Stimulated activated CD4-positive, alpha-beta T cell treated with anti-CD3 and anti-CD28 coated beads, Interleukin-2, amount 100 ng/mL, for 24 hours (primary cell): ENCODE measurements at places on chromosomes 12 and 14.

DNA sequence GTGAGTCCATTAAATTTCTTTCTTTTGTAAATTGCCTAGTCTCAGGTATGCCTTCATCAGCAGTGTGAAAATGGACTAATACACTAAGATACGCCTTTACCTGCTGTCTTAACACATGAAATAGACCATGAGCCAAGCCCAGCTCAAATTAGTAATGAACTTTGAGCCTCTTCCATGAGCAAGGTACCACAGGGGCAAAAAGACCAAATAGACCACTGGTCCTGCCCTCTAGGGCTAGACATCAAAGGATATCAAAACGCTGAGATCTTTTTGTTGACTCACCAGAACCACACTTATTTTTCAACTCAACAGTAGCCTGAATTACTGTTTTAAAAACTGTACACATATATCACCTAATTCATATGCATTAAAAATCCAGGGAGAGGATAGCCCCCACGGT, 137.5 kb upstream of the NOS1 start:
- no peak for DNase-seq

DNA sequence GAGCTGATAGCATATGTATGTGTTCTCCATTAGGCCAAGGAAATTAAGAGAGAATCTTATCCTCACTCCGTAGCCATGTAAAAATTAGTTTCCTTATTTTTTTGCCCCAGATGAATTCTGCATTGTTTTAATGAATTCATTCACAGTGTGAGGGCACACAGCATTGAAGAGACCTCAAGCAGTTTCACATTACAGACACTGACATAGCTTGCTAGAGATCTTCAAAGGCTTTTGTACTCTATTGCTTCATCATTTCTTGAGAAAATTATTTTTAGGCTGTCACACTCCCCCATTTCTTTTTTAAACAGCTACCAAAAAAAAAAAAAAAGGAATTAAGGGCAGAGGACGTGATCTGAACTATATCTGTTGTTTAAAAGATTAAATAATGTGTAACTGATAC, 251.1 kb downstream of the BCAT1 start:
- DNase-seq, result no peak

DNA sequence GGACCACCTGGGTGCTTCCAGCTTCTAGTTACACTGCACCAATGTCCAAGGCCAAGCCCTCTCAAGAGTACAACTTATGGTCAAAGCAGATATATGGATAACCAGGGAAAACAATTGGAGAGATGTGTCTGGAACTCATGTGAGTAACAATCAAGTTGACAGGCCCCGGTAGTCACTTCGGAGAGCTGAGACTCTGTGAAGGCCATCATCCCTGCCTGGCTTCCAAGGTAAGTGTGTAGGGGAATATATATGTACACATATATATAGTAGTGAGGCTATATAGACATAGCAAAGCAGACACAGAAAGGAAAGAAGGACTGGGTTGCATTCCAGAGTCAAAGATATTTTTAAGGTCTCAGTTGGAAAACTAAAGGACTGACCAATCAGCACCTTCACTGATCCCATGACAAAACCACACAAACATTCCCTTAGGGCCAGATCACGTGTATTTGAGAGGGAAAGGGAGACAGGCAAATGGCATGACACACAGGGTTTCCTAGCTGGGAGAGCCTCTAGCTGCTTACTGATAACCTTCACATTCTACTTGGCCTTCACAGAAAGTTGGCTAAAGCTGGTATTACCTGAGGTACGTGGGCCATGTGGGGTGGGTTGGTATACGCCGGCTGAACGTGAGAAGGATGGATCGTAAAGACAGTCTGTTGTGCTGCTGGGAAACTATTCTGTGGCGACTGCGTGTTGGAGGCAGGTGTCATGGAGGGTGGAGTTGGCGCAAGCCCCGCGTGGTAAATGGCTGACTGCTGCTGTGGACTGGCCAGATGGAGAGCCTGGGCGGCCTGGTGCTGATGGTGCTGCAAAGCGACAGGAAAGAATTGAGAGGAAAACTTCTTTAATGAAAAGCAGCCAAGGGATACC, 50.0 kb downstream of the SH2B3 start:
- DNase-seq, result no peak

DNA sequence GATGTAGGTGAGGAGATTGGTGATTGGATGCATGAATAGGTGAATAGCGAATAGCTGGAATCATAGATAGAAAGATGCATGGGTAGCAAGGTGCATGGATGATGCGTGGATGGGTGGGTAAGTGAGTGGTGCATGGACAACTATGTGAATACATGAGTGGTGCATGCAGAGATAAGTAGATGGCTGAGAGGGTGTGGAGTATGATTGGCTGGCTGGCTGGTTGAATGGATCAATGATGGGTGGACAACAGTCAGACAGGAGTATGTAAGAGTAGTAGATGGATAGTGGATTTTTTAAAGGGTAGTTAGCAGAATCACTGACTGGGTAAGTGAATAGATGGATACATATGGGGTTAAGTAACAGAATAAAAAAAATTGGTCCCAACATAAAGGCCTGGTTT, 33.9 kb downstream of the SERPINA3 start:
- DNase-seq, result no peak

- DNase-seq, result no peak
Measured at GRCh38 chr14:87434011-87434410, 559.0 kb downstream of the GALC start.

- DNase-seq, result no peak
Measured at GRCh38 chr12:83461336-83461935, 774.7 kb downstream of the TMTC2 start.

DNA sequence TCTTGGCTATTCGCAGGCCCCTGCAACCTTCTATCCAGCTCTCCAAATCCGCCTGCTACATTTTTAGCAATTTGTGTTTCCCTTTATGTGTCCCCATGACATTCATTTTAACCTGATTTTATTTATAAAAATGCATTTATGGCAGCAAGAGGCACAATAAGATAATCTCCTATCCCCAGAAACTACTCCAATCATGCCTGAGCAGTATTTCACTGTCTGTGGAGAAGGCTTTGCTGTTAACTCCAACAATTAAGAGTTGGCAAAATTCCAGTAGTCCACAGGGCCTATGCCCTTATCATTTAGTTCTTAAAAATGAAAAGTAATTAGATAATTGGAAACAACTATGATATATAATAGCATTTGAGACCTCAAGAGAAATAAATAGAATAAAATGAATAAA, 462.4 kb downstream of the TRHDE start:
- no peak for DNase-seq

DNA sequence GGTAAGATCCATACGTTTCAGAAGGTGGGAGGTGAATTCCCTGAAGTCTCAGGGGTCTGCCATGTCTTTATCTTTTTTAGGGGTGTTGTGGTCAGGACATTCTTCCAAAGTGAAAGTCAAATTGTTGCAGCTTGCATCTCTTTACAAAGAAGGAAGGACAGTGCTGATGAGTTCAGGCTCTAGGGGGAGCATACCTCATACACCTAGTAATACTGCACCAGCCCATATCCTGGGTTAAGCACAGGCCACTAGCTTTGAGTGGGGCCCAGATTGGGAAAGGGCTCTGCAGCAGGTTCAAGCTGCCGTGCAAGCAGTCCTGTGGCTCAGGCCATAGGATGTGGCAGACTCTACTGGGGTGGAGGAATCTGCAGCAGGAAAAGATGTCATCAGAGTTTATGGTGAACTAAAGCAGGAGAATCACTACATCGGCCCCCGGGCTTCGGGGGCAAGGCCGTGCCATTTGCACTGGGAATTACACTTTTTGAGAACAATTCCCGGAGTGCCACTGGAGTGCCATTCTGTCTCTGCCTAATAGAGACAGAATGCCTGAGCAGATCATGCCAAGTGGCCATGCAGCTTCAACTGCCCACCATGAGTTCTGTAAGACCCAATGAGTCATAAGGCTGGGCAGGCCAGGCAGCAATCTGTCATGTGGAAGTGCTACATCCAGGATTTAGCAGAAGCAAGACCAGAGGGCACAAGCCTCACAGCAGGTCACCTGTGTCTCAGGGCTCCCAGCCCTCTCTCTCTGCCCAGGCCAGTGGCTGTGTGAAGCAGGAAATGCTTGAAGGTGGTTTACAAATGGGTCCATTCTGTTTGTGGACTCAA, 32.3 kb downstream of the DIO3 start:
- DNase-seq, result no peak

- no peak for DNase-seq
Measured at GRCh38 chr12:114026805-114027204, 60.7 kb upstream of the RBM19 start.

- DNase-seq, result no peak
Measured at GRCh38 chr12:6392504-6392903, 8.5 kb downstream of the LTBR start.

DNA sequence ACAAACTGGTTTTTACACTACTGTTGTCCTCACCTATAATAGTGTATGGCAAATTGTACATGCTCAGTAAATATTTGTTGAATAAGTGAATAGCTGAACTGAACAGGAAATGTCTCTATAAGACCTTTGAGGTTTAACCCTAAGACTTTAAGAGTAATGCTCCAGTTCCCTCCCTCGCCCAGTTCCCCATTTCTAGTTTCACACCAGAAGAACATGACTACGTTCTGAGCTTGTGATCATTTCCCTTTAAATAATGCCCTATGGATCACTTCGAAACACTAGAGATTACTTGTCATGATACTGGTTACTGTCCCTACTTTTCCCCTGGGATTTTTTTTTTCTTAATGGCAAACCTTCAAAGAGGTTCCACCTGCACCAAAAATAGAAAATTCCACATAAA, 69.3 kb downstream of the PRKD1 start:
- DNase-seq, result no peak

DNA sequence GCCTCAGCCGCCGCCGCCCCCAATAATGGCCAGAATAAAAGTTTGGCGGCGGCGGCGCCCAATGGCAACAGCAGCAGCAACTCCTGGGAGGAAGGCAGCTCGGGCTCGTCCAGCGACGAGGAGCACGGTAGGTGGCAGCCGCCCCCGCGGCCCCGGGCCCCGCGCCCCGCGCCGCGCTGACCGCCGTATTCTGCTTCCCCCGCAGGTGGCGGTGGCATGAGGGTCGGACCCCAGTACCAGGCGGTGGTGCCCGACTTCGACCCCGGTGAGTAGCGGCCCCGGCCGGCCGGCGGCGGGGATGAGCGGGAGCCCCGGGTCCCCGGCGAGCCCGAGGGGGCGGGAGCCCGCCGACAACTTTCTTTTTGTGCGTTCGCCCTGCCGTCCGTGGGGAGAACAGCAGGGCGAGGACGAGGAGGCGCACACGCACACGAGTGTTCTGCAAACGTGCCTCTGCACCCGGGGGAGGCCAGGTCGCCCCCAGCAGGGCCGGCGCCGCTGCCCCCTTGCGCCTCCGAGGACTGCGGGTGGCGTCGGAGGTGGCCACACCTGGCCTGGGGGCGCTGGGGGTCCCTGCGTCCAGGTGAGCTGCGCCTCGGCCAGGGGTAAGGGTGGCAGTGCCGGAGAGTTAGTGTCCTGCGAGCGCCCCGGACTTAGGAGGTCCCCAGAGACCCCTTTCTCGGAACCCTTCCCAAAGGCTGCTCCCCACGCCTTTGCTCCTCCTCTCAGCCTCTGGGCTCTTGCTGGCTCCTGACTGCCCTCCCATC, 794 bp downstream of the RCOR1 start:
- peak; percentile 62 for DNase-seq

DNA sequence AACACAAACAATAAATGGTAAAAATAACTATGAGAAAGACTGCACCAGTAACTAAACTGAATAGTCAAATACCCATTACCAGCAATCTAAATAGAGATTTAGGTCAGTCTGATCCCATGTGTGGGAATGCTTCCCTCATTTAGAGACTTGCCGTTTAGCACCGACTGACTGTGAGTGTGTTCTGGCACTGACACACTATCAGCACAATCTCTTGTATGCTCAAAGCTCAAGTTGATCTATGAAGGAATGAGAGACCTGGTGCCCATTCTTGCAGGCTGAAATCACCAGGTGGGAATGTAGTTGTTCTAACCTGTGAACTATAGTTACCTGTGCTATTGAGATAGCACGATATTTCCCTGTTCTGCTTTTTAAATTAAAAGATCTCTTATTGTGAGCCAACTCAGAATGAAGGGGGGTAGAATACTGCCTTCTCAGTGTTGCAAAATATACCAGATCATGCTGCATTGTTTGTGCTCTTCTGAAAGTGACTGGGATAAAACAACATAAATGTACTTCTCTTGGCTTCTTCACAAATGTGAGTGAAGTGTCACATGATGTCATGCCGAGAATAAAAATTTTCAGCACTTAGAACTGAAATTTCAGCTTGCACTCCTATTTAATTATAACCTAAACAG, 99.6 kb downstream of the LIN7A start:
- DNase-seq, result no peak

GRCh38 chr12:129162805-129163204, 309.5 kb downstream of the GLT1D1 start:
- DNase-seq, result no peak

DNA sequence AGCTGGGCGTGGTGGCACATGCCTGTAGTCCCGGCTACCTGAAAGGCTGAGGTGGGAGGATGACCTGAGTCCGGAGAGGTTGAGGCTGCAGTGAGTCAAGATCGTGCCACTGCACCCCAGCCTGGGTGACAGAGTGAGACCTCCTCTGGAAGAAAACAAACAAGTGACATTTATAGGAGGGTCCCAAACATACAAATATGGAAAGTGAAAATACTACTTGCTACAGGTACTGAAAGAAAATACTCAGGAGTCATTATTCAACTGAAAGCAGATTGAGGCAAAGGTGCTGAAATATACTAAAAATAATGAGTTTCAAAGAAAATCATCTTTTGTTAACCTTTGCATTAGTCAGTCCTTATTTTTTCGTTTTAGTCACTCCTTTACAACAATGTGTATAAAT, 53.5 kb downstream of the ETV6 start:
- no peak for DNase-seq
